NCI-H82 (cell line): ENCODE measurements at places on chromosomes 11 and 22.

DNA sequence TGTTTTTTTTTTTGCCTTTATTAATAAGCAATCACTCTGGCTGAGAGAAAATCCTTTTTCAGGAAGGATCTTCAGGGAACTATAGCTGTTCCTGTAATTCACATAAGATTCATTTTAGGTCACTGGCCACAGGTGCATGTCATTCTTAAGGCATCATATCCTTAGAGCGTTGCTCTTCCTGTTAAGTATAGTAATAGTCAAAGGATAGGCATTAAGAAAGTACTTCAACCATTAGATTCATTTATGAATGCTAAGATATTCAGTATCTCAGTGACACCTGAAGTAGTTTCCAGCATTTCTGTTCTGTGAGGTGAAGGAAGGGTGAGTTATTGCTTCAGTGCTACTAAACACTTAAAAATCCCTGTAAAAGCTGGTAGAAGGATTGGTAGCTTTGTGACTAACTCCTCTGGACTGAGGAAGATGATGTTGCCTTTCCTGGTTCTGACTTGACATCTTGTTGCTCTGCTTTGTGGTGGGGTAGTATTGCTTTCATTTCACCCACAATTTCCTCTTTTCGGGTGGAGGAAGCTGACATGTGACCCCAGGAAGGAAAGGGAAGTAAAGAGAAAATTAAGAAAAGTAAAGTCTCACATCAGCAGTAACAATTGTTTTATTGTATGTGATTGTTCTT, 34.7 kb downstream of the RNF169 start:
- DNase-seq, result no peak

DNA sequence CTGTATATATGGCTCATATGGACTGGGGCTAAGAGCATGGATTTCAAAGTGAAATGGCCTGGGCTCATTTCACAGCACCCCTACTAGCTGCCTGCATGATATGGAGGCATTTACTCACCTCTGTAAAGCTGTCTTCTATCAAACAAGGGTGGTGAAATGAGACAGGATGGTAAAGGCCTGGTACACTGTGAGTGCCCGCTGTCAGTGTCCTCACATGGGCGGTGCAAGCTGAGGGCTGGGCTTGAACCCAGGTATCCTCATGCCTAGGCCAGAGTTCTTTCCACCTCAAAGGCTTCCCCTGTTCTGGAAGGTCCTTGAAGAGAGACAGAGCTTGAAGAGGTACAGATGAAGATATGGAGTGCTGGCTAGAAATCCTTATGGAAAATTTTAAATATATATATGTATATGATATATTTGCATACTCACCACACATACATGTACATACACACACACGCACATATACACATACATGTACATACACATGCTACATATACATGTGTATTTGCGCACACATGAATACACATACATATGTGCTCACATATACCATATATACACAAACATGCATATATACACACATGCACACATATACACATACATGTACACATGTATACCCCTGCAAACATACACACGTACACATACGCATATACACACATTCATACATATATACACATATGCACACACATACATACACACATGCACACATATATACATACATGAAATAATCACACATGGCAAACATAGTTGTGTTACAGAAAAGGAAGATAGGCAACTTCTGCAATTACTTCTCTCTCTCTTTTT, 44.7 kb downstream of the MICAL2 start:
- DNase-seq, result no peak

GRCh38 chr11:133928628-133929059, 28.1 kb downstream of the IGSF9B start:
- peak; percentile 45 for DNase-seq

DNA sequence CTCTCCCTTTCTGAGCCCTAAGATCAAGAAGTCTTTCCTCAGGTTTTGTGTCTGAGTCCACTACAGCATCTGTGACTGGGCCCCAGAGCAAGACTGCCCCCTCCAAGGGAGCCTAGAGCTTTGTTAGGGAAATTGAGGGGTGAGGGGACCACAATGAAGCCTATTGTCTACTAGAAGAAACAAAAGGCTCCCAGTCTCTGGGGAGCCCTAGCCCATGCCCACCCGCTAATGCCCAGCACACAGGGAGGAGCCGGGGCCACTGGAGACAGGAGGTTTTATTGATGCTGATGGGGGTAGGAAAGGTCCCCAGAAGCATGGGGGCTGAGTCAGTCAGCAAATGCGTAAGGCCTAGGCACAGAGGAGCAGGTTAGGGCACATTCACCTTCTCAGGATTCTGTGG, 14.0 kb downstream of the RHOG start:
- DNase-seq, result no peak

DNA sequence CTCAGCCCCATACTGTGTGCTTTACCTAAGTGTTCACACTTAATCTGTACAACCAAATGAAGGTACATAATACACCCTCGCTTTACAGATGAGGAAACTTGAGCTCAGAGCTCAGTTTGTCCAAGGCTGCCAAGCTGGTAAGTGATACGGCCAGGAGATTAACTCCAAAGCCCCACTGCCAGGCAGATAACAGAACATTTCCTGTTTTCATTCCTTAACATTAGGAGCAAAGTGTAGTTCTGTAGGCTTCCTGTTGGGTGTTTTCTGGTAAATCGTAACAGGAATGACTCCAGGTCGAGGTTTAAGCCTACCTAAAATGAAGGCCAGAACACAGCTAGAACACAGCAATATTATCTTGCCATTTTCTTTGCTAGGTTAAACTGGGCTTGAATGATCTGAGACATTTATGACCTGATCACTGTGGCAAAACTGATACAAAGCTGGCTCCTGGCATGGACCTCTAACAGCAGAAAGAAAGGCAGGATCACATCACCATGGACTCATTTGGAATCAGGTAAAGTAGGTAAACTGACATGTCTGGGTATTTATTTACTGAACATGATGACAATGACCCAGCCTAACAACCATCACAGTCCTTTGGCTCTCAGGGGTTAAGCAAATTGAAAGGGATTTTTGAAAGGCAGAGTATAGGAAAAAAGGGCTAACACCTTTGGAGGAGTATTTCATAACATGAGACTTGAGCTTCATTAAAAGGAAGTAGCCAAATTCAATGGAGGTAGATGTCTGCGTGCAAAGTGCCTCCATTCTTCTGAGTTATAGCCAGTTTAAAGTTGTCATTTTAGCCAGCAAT, 3.9 kb upstream of the NUP50 start:
- DNase-seq, result peak; percentile 41

DNA sequence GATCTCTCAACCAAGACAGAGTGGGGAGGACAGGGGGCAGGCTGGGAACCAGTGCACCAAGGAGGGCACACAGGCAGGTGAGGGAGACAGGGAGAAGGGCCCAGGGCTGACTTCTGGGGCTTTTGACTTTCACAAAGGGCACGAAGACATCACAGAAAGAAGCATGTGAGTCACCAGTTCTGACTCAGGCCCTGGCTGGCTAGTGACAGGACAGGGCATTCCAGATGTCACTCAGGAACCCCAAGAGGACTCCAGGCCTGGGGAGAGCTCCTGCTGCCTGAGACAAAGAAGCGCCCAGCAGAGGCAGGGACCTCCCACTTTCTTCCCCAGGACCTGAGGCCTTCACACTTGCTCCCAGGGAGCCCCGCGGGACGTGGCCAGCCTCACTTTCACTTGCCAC, 497.2 kb downstream of the BUD13 start:
- no peak for DNase-seq

- DNase-seq, result no peak
These were observed 236.9 kb downstream of the CADM1 start for GRCh38 chr11:115267238-115267781.

- peak; percentile 60 for DNase-seq
These were observed 9.8 kb downstream of the PDHX start for GRCh38 chr11:34926101-34926830.

DNA sequence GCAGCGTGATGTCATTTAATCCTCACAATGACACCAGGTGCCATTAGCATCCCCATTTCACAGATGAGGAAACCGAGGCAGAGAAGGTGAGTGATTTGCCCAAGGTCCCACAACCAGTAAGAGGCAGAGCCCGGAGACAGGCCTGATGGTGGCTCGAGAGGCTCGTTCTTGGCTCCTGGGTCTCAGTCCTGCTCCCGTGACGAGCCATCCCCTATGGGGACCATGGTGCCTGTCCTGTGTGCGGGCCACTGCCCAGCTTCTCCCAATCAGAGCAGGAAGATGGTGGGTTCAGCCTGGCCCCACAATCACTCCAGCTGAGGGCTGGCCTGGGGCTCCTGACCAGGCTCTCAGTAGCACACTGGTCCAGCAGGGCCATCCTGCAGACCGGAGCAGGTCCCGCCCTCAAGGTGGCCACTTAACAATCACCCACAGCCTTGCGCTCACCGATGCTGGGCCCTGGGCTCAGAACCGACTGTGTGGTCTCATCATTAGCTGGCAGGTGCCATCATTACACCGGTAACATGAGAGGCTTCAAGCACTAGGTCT, 3.6 kb downstream of the ALDH3B1 start:
- no peak for DNase-seq

DNA sequence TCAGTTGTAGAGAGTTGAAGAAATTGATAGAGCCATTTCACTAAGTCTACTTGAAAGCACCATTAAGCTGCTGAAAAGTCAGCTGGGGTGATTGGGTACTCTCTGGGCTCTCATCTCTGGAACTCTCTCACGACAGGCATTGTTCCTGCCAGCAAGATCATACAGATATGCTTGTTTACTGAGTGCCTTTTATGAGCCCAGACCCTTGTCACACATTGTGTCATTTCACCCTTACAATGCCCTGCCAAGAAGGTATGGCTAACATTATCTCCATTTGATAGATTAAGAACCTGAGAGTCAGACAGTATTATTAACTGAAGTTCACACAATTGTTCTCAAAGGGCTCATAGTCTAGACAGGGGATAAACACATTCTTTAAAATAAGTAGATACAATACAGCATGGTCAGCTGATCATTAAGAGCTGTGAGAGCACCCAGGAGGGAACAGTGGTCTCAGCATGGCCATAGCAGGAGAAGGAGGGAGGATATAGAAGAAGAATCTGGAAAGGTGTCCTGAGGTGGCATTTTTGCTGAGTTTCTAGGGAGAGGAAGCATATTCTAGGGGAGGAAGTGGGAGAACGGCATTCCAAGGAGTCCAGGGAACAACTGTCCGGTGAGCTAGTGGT, 580.5 kb downstream of the INSC start:
- no peak for DNase-seq

DNA sequence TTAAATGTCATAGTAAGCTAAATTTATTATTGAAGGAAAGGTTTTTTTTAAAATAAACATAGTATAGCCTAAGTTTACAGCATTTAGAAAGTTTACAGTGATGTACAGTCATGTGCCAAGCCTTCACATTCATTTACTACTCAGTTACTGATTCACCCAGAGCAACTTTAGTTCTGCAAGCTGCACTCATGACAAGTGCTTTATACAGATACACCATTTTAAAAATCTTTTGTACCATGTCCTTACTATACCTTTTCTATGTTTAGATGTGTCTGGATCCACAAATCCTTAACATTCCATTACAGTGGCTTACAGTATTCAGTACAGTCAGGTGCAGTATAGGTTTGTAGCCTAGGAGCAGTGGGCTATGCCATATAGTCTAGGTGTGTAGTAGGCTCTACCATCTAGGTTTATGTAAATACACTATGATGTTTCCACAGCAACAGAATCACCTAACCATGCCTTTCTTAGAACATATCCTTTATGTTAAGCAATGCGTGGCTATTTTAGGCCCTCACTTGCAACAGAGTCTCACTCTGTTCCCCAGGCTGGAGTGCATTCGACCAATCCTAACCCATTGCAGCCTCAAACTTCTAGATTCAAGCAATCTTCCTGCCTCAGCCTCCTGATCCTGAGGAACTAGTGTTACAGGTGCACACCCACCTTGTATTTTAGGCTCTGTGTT, 79.5 kb upstream of the SLC25A18 start:
- DNase-seq, result no peak

DNA sequence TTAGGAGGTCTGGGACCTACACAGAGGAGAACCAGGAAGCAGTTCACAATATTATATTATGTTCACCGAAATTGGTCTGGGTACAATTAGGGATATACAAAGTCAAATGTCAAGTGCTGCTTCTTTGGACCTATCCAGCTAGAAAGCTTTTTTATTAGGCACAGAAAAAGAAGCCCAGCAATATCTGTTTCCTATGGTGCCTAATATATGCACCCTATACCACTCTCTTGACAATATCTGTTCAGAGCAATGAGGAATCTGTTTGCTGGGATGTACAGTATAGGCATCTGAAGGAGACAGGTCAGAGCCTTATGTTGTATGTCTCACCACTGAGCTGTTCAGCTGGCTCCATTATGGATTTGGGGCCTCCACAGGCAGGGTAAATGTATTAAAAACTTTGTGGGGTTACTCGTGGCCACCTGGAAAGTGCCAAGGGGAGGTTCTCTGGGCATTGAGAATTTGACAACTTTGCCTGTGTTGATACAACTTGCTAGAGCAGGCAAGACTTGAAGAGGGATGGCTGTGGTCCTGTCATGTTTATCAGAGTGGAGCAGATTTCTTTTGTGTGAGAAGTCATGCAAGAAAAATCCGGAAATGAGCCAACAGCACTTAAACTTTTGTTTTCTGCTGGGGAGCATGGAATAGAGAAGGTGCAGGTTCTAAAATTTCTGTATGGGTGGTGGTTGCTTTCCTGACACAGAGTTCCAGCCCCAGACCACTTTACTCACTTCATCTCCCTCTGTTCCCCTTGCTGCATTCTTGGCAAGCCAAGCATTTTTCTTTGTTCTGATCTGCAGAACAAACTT, 10.1 kb downstream of the STIM1 start:
- no peak for DNase-seq

DNA sequence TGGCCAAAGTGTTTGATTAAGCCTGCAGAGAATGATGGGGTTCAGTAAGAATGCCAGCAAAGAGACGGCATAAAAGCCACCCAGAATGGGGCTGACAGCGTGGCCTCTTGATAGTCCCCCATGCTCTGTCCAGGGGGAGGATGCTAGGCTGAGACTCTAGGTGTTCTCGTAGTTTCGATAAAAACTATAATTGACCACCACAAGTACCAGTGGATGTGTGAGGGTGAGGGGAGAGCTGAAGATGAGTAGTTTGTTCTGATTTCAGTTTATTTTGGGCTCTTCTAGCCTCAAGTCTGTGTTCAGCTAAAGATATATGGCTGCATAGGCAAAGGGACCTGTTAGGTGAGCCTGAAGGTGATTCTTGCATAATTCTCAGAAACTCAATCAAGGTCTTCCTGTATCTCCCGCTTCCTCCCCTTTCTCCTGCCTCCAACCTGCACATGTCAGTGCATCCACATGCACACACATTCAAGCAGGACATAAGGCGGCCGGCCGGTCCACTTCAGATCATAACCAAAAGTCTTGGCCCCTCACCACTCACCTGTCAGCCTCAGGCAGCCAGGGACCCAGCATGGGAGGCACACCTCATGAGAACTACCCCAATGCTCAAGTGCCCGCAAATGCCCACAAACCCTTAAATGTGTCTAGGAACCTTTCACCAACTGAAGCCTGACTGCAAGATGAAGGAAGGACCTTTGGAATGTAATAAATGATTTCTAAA, 31.2 kb downstream of the FLI1 start:
- DNase-seq, result no peak
